ENCODE measurements at places on chromosomes 1 and 21. TPM values are rescaled to one million over a fixed set of nuclear protein-coding genes. Genes with fewer than 3 reads are reported as not detected.

DNA sequence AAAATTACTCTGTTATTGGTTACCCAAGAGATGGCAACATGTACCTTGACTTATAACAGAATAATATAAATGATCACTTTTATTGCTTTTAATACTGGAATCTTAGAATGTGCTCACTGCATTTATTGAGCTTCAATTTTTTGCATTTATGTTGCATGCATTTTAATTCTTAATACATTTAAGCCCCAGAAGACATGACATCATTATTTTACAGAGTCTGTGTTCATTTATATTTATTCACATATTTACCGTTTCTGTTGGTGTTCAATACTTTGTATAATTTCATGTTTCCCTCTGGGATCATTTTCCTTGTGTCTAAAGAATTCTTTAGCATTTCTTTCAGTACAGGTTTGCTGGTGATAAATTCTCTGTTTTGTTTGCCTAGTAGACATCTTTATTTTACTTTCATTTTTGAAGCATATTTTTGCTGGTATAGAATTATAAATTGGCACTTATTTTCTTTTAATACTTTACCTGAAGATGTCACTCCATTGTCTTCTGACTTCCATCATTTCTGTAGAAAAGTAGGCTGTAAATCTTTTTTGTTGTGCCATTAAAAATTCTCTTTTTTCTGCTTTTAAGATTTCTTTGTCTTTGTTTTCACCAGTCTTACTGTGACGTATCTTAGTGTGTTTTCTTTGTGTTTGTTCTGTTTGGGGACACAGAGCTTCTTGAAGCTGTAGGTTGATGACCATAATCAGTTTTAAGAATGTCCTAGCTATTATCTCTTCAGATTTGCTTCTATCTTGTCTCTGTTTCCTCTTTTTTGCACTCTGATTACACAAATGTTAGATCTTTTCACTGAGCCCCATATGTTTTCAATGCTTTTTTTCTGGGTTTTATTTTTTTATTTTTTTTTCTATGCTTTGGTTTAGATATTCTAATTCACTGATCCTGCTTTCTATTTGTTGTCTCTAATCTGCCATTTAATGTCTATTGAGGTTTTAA is 26.9 kb downstream of the DISP3 start:
- no peak for DNase-seq

DNA sequence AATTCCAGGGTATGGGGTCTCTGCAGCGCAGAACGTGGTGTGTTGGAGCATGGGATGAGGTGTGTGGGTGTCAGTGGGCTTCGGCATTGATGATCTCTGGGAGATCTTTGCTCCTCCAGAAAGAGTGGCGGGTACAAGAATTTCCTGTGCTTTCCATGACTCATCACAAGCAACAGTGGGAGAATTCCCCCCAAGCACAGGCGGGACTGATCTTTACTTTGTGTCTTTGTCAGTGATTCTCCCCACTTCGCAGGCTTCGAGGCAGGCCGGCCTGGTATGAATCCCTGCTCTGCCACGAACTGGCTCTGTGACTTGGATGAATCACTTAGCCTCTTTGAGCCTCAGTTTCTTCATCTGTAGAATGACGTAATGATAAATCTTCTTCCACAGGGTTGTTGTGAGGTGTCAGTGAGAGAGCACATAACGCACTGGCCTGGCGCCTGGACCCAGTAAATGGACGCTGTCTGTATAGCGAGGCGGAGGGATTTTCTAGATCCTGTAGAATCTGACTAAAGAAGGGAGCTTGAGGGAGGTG is 2.0 kb downstream of the OPRD1 start:
- DNase-seq: no peak

GRCh38 chr1:24319312-24319863 is at the start of gene GRHL3:
GRHL3 (plus strand) TSS chr1:24319357; CDS start chr1:24319552, 195 bp downstream.
- peak; percentile 58 for DNase-seq

GRCh38 chr1:213423041-213423440 is 372.0 kb downstream of the RPS6KC1 start:
- no peak for DNase-seq

- no peak for DNase-seq
These were observed 49.9 kb downstream of the TOMM20 start for GRCh38 chr1:235078480-235079381.

GRCh38 chr1:221620437-221621384 is 121.2 kb downstream of the DUSP10 start:
- DNase-seq: no peak

DNA sequence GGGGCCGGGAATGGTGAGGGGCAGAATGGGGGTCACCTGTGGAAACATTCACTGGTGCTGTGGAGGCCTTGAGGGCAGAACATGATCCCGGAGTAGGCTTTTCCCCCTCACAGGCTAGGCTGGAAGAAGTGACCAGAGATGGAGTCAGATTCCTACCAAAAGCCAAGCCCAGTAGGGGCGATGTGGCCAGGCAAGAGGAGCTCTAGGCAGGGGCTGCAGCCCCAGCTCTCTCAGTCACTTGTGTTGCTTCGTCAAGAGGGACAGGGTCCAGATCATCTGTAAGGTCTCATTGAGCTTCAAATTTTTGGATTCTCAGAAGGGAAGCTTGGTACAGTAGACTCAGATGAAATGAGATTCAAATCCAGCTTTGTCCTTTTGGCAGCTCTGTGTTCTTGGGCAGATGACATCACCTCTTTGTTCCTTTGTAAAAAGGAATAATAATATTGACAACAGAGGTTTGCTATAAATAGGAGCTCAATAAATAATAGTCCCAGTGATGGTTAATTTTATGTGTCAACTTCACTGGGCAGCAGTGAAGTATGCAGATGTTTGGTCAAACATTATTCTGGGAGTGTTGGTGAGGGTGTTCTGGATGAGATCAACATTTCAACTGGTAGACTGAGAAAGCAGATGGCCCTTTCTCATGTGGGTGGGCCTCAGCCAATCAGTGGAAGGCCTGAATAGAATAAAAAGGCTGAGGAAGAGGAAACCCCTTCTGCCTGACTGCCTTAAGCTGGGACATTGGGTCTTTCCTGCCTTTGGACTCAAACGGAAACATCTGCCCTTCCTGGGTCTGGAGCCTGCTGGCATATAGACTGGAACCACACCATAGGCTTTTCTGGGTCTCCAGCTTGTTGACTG is 324.7 kb upstream of the USP24 start:
- DNase-seq: no peak

- no peak for DNase-seq
These were observed 17.4 kb downstream of the CELA3A start for GRCh38 chr1:22018583-22019559.

- DNase-seq: no peak
These were observed 50.7 kb upstream of the SPOCD1 start for GRCh38 chr1:31866450-31867032.

DNA sequence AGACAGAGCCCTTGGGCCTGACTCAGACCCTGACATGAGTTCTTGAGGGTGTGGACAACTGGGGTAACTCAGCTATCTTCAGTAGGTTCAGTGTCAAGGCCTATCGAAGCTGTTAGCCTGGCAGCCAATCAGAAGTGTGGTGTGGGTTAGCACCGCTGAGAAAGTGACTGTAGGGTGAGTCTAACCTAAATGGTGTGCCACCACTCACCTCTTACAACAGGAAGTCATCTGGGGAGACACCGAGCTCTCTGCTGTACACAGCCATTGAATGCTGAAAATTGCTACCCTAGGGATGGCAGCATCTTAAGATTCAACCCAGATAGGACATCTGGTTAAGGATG is 44.6 kb downstream of the RASSF5 start:
- no peak for DNase-seq

GRCh38 chr1:38451541-38451993 is 405.0 kb upstream of the POU3F1 start:
- no peak for DNase-seq

DNA sequence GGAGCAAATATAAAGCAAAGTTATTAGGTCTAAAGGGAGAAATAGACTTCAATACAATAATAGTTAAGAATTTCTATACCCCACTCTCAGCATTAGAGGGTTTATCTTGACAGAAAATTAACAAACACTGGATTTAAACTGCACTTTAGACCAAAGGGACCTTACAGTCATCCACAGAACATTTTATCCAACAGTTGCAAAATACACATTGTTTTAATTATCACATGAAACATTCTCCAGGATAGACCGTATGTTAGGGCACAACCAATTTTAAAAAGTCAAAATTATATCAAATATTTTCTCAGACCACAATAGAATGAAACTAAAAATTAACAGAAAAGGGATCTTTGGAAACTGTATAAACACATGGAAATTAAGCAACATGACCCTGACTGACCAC is 384.5 kb upstream of the C1orf87 start:
- no peak for DNase-seq

GRCh38 chr1:97352936-97353382 is 567.9 kb downstream of the DPYD start:
- DNase-seq: no peak

- DNase-seq: peak; percentile 97
These were observed at the start of gene C1orf35 for GRCh38 chr1:228102791-228103620. C1orf35 (minus strand) TSS chr1:228103325; CDS start chr1:228103227, 98 bp downstream.

Gene OR2AK2
- total RNA-seq: not detected

Gene SPRR2E
- not detected for total RNA-seq

Gene SERINC2
- total RNA-seq: 126 TPM

Gene EPHA8
- not detected for total RNA-seq

Gene SH3D21
- 25.9 TPM for total RNA-seq

Gene RHEX
- total RNA-seq: 2.4 TPM

Gene SMCP
- total RNA-seq: not detected

Gene MRPS21
- total RNA-seq: 47.9 TPM
